ENCODE measurements at places on chromosomes 4 and X. TPM values are rescaled to one million over a fixed set of nuclear protein-coding genes. Genes with fewer than 3 reads are reported as not detected.

DNA sequence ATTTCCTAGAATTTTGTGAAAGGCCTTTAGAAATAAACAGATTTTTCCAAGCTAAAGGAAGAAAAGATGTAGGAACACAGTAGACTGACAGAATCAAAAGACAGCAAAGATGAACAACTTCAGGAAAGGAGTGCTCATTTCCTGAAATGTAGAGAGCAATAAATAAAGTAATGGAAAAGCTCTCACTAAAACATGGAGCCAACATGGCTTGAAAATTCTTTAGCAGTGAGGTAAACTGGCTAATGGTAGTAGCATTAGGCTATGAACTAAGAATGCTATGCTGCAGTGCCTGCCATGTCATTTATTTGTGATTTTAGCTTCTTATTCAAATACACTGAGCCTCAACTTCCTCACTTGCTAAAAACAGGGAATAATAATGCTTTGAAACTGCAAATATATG lies 108.7 kb downstream of the IQCM start:
- no peak for DNase-seq

DNA sequence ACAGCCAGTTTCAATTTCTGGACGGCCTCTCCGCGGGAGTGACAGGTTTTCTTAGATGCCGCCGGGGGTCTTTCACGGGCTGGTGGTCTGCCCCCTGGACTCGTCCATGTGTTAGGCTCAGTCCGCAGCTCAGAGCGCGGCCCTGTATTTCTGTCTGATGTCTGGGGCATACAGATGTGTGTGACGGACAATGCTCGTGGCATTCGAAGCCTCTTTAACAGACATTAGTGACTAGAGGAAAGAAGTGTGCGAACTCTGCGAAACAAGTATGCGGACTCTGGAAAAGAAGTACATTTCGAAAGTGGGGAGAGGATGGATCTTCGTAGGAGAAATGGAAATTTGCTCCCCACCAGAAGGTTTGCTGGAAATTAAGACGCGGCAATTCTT lies 793 bp upstream of the DCUN1D4 start:
- peak; percentile 20 for DNase-seq

The HAND2 gene
- total RNA-seq: 29.6 TPM

DNA sequence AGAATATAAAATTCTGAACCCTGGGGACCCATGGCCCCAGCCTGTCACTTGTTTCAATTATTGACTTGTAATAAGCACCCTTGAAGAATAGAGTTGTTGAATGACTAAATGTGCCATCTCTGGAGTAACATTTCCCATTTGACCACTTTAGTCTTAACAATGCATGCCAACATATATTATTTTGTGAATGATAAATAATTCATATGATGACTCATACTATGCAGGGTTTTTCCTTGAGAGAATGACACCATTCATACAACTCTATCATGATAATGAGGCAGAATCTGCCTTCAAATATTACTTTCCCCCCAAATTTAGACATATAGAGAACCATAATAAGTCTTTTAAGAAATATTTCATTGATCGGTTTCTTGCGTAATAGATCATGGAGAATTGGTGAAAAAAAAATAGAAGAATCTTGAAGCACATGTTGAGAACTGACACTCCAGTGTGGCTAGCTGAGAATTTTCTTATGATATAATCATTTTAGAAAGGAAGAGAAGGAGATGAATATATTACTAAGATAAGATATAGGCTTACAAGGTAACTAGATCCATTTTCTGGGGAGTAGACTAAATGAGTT lies 404.5 kb downstream of the GRXCR1 start:
- DNase-seq: no peak

DNA sequence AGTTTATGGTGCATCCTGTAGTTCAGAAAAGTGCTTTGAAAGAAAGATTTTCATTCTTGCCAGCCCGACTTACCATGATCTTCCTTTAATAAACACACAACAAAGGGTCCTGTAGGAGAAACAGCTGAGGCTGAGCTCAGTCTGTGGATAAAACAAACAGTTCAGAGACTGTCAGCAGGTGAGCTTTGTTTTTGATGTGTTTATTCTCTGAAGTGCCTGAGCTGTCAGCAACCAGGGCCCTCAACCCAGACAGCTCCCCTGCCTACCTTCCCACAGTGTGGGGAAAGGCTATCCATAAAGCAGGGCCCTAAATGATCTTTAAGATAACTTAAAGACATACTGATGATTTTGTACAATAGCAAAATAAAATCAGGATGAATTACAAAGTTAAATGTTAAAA lies 459.2 kb upstream of the GALNT7 start:
- DNase-seq: no peak

- DNase-seq: no peak
Observed at GRCh38 chr4:151359576-151359975, 34.2 kb upstream of the SH3D19 start.

DNA sequence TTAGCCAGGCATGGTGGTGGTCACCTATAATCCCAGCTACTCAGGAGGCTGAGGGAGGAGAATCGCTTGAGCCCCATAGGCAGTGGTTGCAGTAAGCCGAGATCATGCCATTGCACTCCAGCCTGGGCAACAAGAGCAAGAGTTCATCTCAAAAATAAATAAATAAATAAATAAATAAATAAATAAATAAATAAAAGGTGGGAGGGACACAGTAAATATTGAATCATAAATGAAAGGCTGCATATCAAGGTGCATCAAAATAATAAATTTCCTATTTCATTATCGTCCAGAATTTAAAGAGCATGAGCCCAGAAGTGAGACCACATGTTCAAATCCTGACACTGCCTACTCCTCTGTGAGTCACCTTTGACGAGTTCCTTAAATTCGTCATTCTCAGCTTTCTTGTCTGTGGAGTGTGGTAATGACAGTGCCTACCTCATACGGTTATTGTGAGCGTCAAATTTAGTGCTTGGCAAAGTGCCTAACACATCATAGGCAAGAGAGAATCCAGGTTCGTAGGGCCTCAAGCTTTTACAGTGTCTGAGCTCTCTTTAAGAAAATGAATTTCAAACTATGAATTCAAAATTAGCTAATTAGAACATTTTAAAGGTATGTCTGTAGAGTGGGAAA lies 49.9 kb downstream of the IL15 start:
- no peak for DNase-seq

GRCh38 chr4:111399623-111400022 lies 745.6 kb upstream of the FAM241A start:
- no peak for DNase-seq

The SSX4 gene
- total RNA-seq: not detected

GRCh38 chrX:122771933-122772332 lies 412.1 kb upstream of the GRIA3 start:
- no peak for DNase-seq

DNA sequence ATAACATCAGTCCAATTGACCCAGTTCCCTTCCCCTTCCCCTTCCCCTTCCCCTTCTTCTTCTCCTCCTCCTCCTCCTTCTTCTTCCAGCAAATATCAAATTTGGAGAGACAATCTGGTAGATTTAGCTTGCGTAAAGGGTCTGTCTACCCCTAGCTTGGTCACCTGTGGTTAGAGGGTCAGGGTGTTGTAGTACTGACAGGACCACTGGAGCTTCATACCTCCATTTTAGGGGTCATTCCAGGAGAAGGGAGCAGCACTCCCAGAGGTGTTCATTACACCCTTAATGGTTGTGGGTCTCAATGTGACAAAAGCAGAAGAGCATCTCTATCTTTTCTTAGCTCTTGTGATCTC lies 3.7 kb upstream of the FGB start:
- DNase-seq: no peak

The ANAPC10 gene
- 45.5 TPM for total RNA-seq

The MID2 gene
- 32.3 TPM for total RNA-seq

DNA sequence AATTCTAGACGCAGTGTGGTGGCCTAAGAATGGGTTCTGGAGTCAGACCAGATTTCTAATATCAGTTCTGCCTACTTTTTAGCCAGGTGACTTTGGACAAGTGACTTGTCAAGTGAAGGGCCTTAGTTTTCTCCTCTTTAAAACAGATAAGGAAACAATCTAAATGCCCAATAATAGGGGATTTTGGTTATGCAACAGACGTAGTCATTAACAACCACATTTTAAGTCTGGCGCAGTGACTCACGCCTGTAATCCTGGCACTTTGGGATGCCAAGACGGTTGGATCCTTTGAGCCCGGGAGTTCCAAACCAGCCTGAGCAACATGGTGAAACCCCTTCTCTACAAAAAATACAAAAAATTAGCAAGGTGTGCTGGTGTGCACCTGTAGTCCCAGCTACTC lies 2.1 kb upstream of the ZMYM3 start:
- DNase-seq: no peak

DNA sequence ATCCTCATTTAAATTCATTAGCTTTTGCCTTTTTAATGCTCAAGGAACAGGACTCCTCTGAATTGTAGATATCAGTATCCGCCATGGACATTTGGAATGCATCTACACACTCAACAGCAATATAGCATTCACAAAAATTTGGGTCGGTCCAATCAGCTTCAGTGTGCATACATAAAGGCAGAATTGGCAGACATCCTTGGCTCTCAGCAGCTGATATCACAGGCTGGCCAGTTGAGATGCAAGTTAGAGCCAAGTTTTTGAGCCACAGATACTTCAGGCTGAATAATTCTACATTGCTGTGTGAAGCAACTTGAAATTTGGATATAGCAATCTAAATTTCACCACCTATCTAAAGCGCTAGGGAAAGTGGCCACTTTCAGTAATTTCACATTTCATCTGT lies 821.1 kb downstream of the PCDH19 start:
- DNase-seq: no peak

The TACC3 gene
- 7.8 TPM for total RNA-seq

DNA sequence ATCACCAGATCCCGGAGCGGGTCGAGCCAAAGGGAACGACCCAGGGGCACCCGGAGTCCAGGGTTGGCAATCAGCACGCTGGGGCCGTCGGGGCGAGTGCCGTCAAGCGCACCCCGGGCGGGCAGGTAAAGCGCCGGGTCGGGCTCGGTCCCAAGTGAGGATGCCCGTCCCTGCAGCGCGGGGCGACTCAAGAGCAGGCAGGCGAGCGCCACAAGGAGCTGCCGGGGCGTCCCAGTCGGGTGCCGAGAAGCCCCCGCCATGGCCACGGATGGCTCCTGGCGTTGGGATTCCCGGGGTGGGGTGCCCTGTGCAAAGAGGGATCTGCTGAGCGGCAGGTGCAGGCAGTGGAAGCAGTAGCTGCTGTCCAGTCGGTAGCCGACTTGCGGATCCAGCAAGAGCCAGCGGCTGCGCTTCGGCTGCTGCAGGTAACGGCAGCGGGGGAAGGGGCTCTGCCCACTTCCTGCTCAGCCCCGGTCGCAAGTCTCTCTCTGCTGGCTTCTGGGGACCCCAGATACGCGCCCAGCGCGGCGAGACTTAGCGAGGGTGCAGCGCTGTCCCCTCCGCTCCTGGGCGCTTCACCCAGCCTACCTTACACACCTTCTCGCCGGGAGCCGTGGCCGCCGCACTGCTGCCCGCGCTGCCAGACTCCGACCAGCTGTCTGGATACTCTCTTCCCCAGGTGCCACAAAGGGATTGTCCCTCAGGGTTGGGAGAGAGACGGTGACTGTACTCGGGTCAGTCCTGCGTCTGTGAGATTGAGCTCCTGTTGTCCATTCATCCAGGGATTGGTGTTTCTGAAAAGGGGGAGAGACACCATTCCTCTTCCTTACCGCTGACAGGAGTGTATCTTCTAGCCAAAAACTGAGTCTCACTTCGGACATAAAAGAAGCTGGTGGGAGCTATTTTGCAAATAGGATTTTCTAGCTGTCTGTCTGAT lies at the start of gene FREM3:
Gene FREM3, minus strand, starts transcription at position 260 of the 937 bp plus-strand sequence. Its CDS starts 0 bp downstream, at position 260.
- DNase-seq: no peak

- DNase-seq: peak; percentile 82
Observed at GRCh38 chr4:8188743-8189550, 10.1 kb upstream of the SH3TC1 start.
